Peyer's patch (tissue), 4 donors: ENCODE measurements at places on chromosomes 11 and 22. TPM values are rescaled to one million over a fixed set of nuclear protein-coding genes. Genes with fewer than 3 reads are reported as not detected.

GRCh38 chr11:59560290-59560701 lies 49.0 kb downstream of the OR4D9 start:
- DNase-seq, result peak; percentile 72

- no peak for DNase-seq
These were observed 166.4 kb downstream of the CASP12 start for GRCh38 chr11:104731890-104732289.

- no peak for DNase-seq
These were observed 3.5 kb downstream of the OR5P2 start for GRCh38 chr11:7793233-7793632.

The KREMEN1 gene
- total RNA-seq, result 32.2 TPM

DNA sequence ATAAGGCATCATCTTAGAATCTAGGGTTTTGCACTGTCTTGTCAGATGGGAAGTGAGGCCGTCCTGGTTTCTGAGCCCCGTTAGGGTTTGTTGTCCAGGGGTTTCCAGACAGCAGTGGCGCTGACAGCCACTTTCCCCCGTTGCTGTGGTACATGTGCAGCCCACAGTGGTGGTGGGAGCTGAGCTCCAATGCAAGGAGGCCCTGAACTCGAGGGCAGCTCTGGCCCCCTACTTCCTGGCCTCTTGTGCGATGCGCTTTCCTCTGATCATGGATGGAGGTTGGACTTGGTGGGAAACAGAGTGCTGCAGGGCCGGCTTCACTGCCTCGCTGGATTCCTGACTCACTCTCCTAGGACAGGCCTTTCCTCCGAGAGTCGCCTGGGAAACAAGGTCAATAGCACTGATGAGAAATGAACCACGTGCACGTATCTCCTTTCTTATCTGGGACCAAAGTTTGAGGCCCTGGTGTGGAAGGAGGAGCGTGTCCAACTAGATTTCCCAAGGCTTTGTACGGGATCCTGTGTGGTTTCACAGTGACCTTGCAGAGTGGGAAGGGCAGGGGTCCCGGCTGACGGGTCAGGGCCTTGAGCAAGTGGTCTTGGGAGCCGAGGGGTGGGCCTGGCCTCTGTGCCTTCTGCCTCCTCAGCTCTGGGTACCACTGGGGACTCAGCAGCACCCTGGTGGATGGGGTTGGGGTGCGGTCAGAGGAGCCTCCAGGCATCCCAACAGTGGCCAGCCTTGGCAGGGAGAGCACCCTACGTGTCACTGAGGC lies 3.7 kb downstream of the PHRF1 start:
- DNase-seq, result no peak

- DNase-seq, result no peak
These were observed 3.8 kb downstream of the MPEG1 start for GRCh38 chr11:59208956-59209355.
